Kidney glomerular epithelial cell (primary cell): ENCODE measurements at places on chromosomes 7 and 10.

DNA sequence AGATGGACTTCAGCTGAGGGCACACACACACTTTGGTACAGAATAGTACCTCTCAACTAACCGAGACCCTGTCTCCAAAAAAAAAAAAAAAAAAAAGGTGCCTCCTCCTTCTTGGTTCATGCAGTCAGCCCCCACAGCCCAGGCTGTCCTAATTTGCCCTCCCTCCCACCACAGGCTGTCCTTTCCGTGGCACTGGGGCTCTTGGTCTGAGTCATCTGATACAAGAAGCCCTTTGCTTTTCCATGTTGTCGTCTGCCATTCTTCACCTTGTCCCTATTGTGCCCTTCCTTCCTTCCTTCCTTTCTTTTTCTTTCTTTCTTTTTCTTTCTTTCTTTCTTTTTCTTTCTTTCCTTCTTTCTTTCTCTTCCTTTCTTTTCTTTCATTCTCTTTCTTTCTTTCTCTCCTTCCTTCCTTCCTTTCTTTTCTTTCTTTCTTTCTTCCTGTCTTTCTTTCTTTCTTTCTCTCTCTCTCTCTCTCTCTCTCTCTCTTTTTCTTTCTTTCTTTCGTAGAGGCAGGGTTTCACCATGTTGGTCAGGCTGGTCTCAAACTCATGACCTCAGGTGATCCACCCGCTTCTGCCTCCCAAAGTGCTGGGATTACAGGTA is 96.0 kb upstream of the IKZF1 start:
- no peak for DNase-seq

DNA sequence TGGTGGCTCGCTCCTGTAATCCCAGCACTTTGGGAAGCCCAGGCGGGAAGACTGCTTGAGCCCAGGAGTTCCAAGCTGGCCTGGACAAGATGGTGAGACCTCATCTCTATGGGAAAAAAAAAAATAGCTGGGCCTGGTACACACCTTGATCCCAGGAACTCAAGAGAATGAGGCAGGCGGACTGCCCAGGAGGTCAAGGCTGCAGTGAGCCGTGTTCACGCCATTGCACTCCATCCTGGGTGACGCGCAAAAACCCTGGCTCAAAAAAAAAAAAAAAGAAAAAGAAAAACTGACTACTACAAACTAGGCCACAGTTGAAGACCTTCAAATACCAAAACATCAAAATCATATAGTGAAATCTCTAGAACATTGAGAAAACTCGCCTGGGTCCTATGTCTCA is 3.9 kb downstream of the BRAT1 start:
- DNase-seq = no peak

- DNase-seq = no peak
These were observed 36.6 kb downstream of the ERCC6 start for GRCh38 chr10:49502358-49502757.

GRCh38 chr10:49133706-49134248 is at the start of gene FAM170B:
Gene FAM170B, minus strand, starts transcription at chr10:49134021. Its CDS starts 103 bp downstream, at chr10:49133918.
- no peak for DNase-seq

DNA sequence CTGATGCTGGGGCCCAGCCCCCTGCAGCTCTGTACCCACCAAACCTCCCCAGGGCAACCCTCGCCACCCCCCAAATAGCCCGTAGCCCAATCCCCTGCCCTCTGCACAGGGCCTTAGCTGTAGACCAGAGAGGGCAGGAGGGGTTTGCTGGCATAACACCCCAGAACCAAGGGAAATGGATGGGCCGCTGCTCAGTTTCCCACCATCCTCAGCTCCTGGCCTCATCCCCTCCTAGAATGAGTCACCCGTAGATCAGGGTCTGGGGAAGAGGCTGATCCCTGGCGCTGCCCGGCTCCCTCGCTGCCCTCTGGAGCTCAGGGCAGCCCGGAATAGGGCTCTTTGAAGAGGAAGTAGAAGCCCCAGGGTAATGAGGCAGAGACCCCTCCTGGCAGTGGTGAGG is 31.2 kb downstream of the LDB3 start:
- DNase-seq = no peak

- no peak for DNase-seq
These were observed 30.9 kb downstream of the HDAC9 start for GRCh38 chr7:18526368-18526878.

GRCh38 chr10:70418229-70418628 is 14.3 kb downstream of the EIF4EBP2 start:
- peak; percentile 5 for DNase-seq

GRCh38 chr10:12639996-12640944 is 290.9 kb downstream of the CAMK1D start:
- no peak for DNase-seq

- DNase-seq = no peak
These were observed 31.9 kb downstream of the LRRC20 start for GRCh38 chr10:70350501-70350900.
